Peyer's patch (tissue), 4 donors: ENCODE measurements at places on chromosomes 11 and 22. TPM values are rescaled to one million over a fixed set of nuclear protein-coding genes. Genes with fewer than 3 reads are reported as not detected.

GRCh38 chr11:127632546-127632945 lies 632.0 kb upstream of the KIRREL3 start:
- peaks cover 5% of the 10 kb centered on the region for H3K4me1 ChIP-seq
- H3K27me3 ChIP-seq, result no peaks in the 10 kb centered on the region
- H3K27ac ChIP-seq, result no peak overlapping the region
- no peaks in the 10 kb centered on the region for H3K36me3 ChIP-seq
- DNase-seq, result no peak

DNA sequence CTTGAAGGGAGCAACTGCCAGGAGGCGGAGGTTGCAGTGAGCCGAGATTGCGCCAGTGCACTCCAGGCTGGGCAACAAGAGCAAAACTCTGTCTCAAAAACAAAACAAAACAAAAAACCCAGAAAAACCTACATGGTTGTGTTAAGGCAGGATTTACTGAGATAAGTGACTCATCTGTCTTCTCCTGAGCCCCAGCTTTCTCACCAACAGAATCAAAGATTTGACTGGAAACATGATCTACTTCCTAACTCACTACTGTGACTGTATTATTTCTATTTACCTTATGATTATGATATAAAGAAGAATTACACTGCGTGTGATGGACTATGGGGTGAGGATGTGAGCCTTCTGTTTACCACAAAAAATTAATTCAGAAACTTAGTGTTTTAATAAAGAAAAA lies 21.8 kb downstream of the FAM118B start:
- no peak overlapping the region for H3K4me3 ChIP-seq
- no peak for DNase-seq
- H3K27ac ChIP-seq, result no peak overlapping the region
- H3K4me1 ChIP-seq, result no peaks in the 10 kb centered on the region
- H3K36me3 ChIP-seq, result no peaks in the 10 kb centered on the region

GRCh38 chr22:22714600-22715335 lies 70.4 kb downstream of the GGTLC2 start:
- H3K4me1 ChIP-seq, result no peaks in the 10 kb centered on the region
- no peak for DNase-seq
- no peaks in the 10 kb centered on the region for H3K36me3 ChIP-seq
- no peak overlapping the region for H3K27ac ChIP-seq
- no peak overlapping the region for H3K4me3 ChIP-seq

CHRNA10 gene
- total RNA-seq, result 5.0 TPM

DNA sequence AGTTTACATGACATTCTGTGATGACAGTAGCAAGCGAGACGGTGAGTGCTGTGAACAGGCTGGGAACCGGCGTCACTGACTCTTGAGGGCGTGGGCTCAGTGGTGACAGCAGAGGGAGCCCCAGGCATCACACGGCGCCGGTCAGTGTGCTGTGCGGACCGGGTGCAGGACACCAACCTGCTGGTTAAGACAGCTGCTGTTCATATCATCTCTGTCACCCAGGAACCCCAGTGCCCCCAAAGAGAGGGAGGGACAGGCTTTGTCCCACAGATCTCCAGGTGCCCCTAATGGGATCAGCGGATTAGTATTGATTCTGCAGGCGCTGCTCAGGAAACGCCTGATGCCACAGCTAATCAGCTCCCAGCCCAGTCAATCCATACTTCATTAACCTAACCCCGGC lies 18.4 kb downstream of the B3GAT1 start:
- no peak for DNase-seq
- no peaks in the 10 kb centered on the region for H3K4me1 ChIP-seq
- no peaks in the 10 kb centered on the region for H3K27me3 ChIP-seq
- no peak overlapping the region for H3K27ac ChIP-seq

EXPH5 gene
- total RNA-seq, result 5.8 TPM

DNA sequence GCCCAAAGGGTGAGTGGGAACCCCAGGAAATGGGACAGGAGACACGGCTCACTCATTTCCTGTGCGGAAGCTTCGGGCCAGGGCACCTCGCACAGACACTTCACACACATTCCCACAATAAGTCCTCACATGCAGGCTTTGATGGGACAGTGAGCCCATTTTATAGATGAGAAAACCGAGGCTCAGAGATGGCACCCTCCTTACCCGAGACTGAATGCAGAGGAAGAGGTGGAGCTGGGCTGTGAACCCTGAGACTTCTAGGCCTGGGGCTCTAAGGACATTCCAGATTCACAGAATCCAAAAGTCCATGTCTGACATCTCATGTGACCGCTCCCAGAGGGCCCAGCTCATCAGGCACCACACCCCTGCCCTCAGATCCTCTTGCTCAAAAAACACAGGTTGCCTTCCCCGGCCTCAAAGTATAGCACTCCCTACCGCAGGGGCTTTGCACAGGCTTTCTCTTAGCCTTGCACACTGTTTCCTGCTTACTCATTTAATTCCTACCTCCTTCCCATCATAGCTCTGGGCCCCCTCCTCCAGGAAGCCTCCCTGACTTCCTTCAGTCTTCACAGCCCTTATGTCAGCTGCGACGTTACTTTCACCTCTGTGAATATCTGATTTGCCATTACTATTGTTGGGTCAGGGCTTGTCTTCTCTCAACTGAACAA lies 57.1 kb upstream of the TCF20 start:
- H3K4me3 ChIP-seq, result no peak overlapping the region
- H3K27me3 ChIP-seq, result no peaks in the 10 kb centered on the region
- no peak for DNase-seq
- H3K4me1 ChIP-seq, result no peaks in the 10 kb centered on the region
- H3K36me3 ChIP-seq, result no peaks in the 10 kb centered on the region
- no peak overlapping the region for H3K27ac ChIP-seq

- no peaks in the 10 kb centered on the region for H3K27me3 ChIP-seq
- no peak for DNase-seq
- H3K27ac ChIP-seq, result no peak overlapping the region
- H3K36me3 ChIP-seq, result no peaks in the 10 kb centered on the region
Measured at GRCh38 chr22:23396362-23397007, 183.6 kb downstream of the IGLL1 start.
